ENCODE measurements at places on chromosomes 7 and 10.

GRCh38 chr10:18214691-18215563, 74.7 kb downstream of the CACNB2 start:
- no peak for DNase-seq

GRCh38 chr10:26887611-26888215, 27.0 kb upstream of the ABI1 start:
- no peak for DNase-seq

DNA sequence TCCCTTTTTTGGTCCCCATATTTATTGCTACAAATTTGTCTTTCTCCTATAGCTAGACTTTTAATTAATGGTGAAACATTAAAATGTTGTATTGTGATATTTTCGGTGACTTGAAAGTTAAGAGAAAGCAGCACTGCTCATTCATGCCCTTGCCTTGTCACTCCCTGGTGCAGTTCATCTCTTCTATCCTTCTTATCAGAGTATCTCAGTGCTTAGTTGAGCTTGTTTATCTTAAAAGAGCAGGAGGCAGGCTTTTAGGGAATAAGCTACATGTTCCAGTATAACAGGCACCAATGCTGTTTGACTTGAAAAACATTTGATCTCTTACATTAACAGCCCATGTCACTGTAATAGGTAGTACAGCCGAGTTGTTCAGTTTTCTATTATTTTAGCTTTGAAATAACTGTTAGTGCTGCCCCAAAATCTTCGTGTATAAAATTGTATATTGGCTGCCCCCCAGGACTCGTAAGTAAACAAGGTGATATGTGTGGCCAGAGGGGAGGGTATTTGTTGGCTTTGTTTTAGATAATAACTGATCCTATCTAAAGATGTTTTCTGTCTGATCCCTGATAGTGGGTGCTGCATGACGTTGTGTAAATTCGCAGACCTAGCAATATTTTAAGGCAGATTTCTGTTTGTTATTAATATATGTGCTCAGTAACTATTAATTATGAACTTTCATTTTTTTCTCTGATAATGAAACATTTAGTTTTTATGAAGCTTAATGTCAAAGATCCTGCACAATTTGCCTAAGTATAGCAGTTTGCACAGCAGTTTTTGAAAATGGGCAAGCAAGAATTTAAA, 96.5 kb downstream of the BTRC start:
- DNase-seq, result no peak

DNA sequence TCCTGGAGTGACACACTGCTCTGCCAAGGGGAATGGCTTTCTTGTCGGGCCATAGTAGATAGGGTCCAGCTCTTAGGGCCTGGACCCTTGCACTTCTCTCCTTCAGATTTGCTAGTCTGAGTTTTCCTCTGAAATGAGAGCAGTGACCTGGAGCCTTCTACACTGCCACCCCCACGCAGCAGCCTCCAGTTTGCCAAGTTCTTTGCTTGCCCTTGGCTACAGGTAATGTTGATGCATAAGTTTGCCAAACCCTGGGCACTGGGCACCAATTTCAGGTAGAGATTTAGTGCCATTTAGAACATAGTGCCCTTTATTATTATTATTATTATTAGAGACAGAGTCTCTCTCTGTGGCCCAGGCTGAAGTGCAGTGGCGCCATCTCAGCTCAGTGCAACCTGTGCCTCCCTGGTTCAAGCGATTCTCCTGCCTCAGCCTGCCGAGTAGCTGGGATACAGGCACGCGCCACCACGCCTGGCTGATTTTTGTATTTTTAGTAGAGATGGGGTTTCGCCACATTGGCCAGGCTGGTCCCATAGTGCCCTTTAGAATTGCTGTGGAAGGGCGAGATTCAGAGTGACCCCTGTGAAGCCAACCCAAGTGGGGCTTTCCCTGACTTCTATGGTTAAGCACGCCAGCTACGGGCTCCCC, 14.5 kb downstream of the EEPD1 start:
- DNase-seq, result no peak

GRCh38 chr7:112124061-112124766, 82.0 kb downstream of the DOCK4 start:
- no peak for DNase-seq

DNA sequence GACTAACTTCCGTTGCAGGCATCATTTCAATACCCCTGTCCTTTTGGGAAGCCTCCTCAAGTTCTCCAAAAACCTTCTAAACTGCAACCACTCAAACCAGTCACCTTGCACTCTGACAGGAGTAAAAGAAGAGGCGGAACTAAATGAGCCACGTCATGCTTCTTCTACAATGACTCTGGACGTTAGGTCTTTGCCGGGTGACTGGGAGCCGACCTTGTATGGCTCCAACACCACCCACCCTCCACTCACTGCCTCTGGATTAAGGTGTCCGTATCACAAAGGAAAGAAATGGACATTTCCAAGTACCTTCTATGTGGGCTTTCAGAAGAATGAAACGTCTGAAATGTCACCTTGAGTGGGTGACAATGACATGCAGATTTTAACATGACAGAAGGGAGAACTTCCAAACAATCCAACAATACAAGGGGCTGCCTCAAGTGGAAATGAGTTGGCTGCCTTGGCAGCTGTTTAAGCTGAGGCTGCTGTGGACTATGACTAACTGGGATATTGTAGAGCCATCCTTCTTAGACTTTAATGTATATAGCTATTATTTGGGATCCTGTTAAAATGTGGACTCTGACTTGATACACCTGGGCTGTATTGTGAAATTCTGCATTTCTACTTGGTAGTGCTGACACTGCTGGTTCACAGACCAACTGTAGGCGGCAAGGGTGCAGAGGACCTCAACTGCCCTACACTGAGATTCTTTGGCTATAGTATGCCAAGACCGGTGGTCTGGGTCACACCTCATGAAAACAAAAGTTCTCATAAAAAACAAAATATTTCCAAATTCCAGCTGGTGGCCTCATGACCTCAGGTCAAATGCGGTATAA, 33.8 kb upstream of the PDLIM1 start:
- DNase-seq, result no peak

Data from NCI-H345 (cell line).